ENCODE measurements at places on chromosomes 3 and 15.

GRCh38 chr3:191235331-191236314 is 36.6 kb downstream of the OSTN start:
- DNase-seq = no peak

GRCh38 chr15:69502470-69503045 is 49.9 kb downstream of the RPLP1 start:
- no peak for DNase-seq

DNA sequence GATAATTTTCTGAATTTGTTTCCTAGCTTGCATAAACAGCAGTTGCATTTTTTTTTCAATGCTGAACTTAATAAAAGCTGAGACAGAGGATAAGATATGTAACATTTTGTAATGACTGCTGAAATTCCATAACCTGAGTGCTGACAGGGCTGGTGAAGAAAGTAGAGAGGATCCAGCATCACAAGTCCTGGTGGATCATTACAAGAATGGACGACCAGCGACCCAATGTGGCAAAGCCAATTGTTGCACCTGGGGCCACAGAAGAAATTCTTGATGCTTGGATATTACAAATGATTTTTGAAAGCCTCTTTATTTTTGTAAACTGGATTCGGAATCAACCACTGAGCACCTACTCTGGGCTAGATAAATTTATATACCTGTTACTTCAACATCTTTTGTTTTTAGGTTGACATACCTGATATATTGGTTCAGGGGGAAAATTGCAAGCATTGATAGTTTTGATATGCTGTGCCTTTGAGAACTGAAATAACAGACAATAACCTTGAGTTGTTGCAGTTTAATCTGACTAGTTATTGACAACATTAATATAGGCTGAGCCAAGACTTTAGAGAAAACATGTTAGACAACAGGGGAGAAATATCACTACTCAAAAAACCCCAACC is 3.9 kb upstream of the ACTL6A start:
- peak; percentile 92 for DNase-seq

GRCh38 chr15:32831485-32831884 is 113.7 kb downstream of the GREM1 start:
- no peak for DNase-seq

Measured in AML-193 (cell line).